Activated CD4-positive, alpha-beta T cell treated with anti-CD3 and anti-CD28 coated beads, Interleukin-2, amount 50 U/mL, for 24 hours (primary cell): ENCODE measurements at places on chromosomes 5 and 9.

- DNase-seq: no peak
These were observed 165.1 kb downstream of the TLR4 start for GRCh38 chr9:117869287-117869686.

DNA sequence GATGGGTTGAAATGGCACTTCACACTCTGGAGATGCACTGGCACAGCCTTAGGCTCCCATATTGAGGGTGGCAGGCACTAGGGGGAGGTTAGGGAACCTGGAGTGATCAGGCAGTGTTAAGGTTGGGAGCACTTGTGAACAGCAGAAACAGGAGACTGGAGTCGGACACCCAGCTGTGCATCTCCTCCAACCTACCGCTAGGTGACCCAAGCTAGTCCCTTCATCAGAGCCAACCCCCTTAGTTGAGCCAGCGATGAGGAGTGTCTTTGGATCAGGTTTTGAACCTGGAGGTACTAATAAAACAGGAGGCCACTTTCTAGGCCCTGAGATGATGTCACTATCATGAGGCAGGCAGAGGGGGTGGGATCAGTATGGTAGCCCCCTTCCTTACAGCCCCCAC lies 1.7 kb downstream of the ACTL7B start:
- DNase-seq: no peak

DNA sequence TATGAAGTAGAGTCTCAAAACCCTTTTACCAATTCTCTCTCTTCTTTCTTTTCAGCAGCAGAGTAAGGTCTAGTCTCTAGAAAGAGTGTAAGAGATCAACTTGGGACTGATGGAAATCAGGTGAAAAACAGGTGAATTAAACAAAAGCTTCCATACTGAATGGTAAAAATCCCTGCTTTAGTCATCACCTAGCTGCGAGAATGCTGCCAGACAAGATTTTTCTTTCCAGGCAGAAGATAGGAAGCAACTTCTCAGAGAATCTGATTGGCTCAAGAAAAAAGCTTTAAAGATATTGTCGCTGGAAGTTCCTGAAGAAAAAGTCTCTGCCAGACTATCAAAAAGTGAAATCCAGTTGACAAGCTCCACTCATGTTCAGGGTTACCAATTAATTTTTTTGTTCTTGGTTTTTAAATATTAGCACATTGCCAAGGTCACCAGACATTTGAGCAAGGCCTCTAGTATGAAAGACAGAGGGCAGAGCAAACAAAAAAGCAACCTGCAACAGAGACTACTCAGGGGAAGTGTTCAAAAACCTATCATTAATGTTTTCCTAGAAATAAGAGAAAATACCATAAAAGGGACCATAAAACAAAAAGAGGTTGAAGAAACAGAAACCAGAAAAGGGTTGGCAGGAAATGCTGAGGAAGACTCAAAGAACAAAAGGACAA lies 9.3 kb downstream of the CDO1 start:
- no peak for DNase-seq

GRCh38 chr9:131180454-131180853 lies 55.1 kb downstream of the NUP214 start:
- no peak for DNase-seq

DNA sequence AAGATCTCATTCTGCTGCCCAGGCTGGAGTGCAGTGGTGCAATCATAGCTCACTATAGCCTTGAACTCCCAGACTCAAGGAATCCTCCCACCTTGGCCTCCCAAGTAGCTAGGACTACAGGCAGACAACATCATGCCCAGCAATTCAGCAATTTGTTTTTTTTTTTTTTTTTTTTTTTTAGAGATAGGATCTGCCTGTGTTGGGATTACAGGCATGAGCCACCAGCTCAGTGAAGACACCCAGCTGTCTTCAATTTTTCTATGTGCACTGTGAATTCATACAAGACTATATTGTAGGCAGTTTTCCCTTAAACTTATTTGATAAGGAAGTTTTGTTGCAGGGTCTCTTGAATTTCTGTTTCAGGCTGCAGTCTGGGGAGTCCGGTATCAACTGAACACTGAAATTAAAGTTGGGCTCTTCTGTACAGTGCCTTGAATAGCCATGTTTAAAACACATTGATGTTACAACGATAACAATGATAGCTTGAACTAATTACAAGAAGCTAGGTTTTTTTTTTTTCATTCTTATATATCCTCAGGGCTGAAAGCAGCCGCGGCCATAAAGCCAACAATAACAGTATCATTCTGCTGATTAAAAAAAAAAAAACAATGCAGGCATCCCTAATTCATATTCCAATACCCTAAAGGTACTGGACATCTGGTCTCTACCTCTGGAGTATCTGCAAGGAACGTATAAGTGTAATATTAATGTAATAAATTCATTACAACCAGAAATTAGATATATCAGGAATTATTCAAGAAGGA lies 63.5 kb downstream of the MPDZ start:
- no peak for DNase-seq

GRCh38 chr5:140261403-140262171 lies 41.3 kb downstream of the PFDN1 start:
- no peak for DNase-seq

GRCh38 chr5:52684051-52684450 lies 103.7 kb upstream of the ITGA1 start:
- no peak for DNase-seq

GRCh38 chr5:139156814-139157213 lies 41.4 kb downstream of the SIL1 start:
- DNase-seq: no peak
